ENCODE measurements at places on chromosomes 5 and 9. TPM values are rescaled to one million over a fixed set of nuclear protein-coding genes. Genes with fewer than 3 reads are reported as not detected.

DNA sequence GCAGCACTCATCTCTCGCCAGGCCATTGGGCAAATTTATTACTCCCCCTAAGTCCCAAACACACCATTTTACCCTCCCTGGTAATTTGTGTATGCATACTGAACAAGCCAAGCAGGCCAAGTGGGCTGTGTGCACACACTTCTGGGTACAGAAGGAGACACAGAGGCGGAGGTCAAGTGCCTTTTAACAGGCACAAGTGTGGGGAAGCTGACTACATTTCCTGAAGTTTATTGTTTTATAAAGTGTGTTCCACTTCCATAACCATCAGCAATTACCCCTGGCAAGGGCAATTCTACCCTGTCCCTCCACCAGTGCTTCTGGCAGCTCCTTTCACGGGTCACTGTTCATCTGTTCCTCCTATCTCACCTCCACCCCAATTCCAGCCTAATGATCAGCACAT lies 93.9 kb downstream of the SETX start:
- no peak for DNase-seq

DNA sequence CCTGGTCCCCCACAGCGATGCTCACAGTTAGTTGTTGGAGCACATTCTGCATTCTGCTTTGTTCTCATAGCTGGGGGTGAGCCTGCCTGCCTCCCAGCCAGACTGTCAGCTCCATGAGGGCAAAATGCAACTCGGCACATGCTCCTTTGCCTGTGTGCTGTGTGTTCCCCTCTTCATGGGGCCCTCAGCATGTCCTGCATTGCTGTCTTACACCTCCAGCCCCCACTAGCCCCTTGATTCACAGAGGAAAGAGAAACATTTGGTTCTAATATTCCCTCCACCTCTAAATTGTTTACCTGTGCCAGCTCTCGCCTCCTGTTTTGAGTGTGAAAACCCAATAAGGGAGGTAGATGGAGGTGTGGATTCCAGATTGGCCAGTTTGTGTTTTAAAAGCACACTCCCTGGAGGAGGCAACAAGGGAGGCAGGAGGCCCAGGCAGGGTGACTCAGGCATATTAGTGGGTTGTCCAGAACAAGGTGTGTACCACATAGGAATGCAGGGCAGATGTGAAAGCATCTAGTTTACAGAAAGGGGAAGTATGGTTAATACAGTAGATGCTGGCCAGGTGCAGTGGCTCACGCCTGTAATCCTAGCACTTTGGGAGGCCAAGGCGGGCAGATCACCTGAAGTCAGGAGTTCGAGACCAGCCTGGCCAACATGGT lies 224.6 kb downstream of the AGTPBP1 start:
- no peak for DNase-seq

DNA sequence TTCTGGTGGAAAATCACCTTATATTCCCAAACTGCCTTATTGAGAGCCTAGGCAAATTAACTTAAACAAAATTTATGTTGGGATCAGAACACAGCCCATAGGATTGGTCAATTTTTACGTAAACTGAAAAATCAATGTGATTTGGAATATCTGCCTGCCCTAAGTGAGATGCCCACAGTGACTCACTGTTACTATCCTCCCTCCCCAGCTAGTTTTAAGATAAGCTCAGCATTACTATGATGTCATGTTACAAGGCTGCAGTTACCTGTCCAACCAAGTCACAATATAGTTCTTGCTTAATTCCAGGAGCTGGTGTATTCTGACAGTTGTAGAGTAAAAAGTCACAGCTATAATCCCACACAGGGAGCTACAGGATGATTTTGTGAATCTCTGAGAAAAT lies 23.1 kb downstream of the SKP1 start:
- DNase-seq = no peak

GRCh38 chr5:154916874-154917273 lies 21.1 kb downstream of the GEMIN5 start:
- no peak for DNase-seq

- DNase-seq = no peak
Measured at GRCh38 chr5:137192293-137192743, 306.8 kb downstream of the SPOCK1 start.

Gene HRCT1
- total RNA-seq = 0.58 TPM

- no peak for DNase-seq
Measured at GRCh38 chr9:4386819-4387218, 87.0 kb upstream of the GLIS3 start.

GRCh38 chr9:136740069-136740468 lies 2.7 kb downstream of the LCN10 start:
- DNase-seq = no peak

Gene TAF1L
- not detected for total RNA-seq

GRCh38 chr5:515273-515836 lies 8.9 kb downstream of the SLC9A3 start:
- no peak for DNase-seq

- DNase-seq = no peak
Measured at GRCh38 chr5:54491326-54491725, 26.2 kb upstream of the SNX18 start.

Gene GNA14
- total RNA-seq = 0.63 TPM

Gene PCDHGA9
- total RNA-seq = 5.2 TPM

DNA sequence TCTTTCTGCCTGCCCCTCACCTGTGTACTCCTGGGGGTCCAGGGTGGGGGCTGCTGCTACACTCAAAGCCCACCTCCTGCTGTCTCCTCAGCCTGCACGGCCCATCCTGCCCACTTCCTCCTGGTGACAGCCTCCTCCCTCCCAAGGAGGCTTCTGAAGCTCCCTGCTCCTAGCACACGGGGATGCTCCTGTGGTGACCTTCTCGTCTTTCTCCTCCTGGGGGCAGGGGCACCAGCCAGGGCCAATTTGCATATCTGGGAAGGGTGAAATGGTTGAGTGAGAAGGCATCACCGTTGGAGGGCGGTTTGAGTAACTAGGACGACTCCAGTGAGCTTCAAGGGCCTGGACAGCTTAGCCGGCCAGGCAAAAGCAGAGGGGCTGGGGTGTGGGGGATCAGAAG lies 51.9 kb upstream of the COL5A1 start:
- DNase-seq = no peak

DNA sequence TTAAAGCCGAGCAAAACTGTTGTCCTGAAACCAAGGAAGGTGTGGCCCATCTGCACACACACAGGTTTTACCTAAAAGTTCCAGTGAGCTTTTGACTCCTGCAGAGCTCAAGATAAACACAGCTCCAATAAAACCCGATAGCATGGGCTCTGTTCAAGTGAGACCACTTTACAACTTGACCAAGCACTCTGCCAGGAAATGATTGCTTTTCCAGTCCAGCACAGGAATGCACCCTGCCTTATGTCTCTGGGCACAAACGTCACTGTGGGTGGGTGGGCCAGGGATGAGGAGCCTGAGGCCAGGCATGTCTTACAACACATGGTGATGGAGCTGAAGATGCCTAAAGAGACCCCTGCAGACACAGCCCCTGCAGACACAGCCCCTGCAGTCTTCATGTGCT lies 115.3 kb downstream of the ROR2 start:
- no peak for DNase-seq

GRCh38 chr9:18692268-18692667 lies 218.3 kb downstream of the ADAMTSL1 start:
- no peak for DNase-seq

Gene SYK
- total RNA-seq = 12.3 TPM

- no peak for DNase-seq
Measured at GRCh38 chr9:137031904-137032640, at the start of gene FUT7. Gene FUT7, minus strand, starts transcription at chr9:137032088. Its CDS starts 97 bp downstream, at chr9:137031991.

- DNase-seq = no peak
Measured at GRCh38 chr9:34240006-34240405, 61.2 kb downstream of the UBAP1 start.

DNA sequence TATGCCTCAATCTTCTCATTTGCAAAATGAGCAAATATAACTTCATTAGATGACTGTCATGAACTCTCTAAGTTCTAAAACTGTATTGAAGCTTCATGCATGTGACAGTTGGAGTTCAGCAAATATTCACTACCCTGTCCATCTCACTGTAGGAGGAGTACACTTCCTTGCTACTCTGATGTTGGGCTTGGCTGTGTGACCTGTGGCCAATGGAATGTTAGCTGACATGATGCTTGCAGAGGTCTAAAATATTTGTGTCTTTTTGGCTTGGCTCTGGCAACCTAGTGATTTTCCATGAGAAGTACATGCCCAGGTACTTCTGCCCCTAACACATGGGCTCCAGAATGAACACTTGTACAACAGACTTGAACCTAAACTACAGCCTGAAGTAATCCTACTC lies 203.1 kb upstream of the ANKH start:
- no peak for DNase-seq

Gene TEX48
- not detected for total RNA-seq

DNA sequence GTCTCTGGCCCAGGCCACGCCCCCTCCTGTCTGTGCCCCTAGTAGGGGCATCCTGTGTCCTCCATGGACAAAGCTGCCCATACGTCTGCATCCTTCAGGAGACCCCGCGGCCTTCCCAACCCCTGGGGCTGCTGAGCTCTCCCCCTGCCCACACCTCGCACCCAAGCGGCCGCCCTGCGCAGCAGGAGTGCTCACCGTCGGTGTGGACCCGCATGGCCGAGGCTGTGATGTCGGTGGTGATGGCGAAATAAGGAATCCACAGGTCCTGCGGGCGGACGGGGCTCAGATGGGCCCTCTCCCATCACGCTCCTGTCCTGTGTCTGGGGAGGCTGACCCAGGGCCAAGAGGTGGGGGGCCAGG lies 4.8 kb upstream of the NSMF start:
- no peak for DNase-seq

Gene RLN1
- total RNA-seq = not detected

Gene CER1
- not detected for total RNA-seq

GRCh38 chr9:125797930-125798329 lies 50.8 kb downstream of the PBX3 start:
- DNase-seq = no peak

Gene MLLT3
- 16.2 TPM for total RNA-seq

- DNase-seq = no peak
Measured at GRCh38 chr5:97089149-97089801, 53.1 kb downstream of the LIX1 start.

Gene TOR4A
- total RNA-seq = 33.5 TPM

- DNase-seq = peak; percentile 42
Measured at GRCh38 chr5:171494452-171495121, 75.1 kb downstream of the FGF18 start.

DNA sequence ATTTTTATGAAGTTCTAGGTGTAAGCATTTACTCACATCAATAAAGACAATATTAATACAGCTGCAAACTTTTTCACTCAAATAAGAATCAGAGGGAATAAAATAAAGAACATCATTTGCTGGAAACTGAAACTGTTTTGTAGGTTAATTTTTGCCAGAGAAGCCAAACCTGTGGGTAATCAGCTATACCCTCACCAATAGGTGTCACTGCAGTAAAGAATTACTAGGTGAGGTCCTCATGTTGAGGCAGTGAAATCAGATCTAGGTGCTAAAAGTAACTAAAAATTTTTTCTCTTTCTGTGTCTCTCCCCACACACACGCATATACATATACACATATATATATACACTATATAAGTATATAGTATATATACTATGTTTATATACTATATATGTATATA lies 1016.3 kb upstream of the SEMA6A start:
- DNase-seq = peak; percentile 21

Gene SPINK7
- total RNA-seq = not detected

- peak; percentile 16 for DNase-seq
Measured at GRCh38 chr5:83991566-83992224, 271.0 kb upstream of the HAPLN1 start.

DNA sequence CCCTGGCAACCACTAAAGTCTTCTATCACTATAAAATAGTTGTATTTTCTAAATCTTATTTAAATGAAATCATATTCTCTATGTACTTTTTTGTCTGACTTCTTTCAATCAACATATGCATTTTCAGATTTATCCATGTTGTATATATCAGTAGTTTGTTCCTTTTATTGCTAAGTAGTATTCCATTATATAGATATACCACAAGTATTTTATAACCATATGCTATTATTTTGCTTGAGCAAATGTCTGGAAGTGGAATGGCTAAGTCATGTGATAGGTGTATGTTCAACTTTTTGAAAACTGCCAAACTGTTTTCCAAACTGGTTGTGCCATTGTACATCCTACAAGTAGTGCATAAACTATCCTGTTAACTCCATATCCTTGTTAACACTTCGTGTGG lies 131.1 kb downstream of the CWC27 start:
- DNase-seq = no peak

Gene S1PR3
- total RNA-seq = 1.9 TPM
